ENCODE measurements at places on chromosomes 1 and 21.

DNA sequence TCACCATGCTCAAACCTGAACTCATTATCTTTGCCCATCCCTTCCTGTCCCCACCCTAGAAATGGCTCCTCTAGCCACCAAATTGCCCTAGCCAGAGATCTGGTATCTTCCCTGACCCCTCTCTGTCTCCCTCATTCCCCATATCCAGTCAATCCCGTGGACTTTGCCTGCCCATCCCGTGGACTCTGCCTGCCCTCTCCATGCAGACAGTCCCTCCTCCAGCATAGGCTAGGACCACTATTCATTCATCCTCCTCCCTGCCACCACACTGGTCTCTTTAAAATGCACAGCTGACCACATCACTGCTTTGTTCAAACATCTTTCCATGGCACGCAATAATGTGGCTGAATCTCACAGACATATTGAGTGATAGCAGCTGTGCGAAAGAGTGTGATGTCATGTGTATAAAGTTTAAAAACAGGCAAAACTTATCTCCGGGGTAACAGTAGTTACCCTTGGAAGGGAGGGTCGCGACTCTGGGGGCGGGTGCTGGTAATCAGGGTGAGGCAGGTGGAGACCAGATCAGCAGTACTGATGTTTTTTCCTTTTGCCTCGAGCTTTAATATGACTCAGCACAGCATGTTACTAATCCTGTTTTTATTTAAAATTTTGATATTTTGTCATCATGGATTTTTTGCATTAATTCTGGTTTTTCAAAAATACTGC is 4.8 kb upstream of the SLC2A1 start:
- no peak for DNase-seq

DNA sequence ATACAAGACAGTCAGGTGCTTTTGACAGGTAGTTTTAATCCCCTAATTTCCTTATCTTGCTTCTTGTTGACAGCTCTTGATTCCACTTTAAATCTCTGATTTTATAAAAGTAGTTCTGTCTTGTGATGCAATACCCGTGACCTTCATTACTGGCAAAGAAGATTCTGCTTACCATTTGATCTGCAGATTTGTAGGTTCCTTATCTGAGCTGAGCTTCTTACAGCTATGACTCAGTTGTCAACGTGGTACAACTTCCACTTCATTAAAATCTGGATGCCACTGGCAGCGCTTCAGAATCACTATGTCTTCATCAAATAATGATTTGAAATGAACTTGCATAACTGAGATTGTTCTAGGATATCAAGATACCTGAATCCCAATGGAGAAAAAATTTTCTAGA is 543.6 kb upstream of the B3GALT2 start:
- peak; percentile 31 for DNase-seq

DNA sequence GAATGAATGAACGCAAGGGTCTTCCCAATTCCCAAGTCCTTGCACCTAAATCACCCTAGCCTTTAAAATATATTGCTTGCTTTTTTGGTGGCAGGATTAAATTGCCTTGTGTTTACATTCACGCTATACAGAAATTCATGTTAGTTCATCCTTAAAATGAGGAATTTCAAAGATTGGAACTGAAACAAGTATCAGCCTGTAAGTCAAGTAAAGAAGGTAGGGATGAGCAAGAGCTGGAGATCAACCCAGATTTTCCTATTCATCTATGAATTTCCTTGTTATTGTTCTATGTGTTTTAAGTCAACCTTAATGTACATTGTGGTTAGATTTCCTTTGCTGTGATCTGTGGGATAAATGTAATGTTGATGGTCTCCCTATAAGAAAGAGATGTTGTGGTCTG is 248.2 kb downstream of the NFIA start:
- DNase-seq, result no peak

GRCh38 chr1:155529929-155530328 is 32.7 kb downstream of the ASH1L start:
- DNase-seq, result no peak

- DNase-seq, result no peak
These were observed 18.2 kb downstream of the C1orf87 start for GRCh38 chr1:60055336-60055735.

GRCh38 chr1:180309338-180309737 is 79.3 kb downstream of the LHX4 start:
- DNase-seq, result no peak

- DNase-seq, result peak; percentile 47
These were observed 12.2 kb downstream of the SDCCAG8 start for GRCh38 chr1:243267914-243268653.

- no peak for DNase-seq
These were observed 132.5 kb downstream of the ZNF326 start for GRCh38 chr1:90127288-90127953.

GRCh38 chr1:202241376-202242079 is 47.9 kb downstream of the LGR6 start:
- DNase-seq, result no peak

DNA sequence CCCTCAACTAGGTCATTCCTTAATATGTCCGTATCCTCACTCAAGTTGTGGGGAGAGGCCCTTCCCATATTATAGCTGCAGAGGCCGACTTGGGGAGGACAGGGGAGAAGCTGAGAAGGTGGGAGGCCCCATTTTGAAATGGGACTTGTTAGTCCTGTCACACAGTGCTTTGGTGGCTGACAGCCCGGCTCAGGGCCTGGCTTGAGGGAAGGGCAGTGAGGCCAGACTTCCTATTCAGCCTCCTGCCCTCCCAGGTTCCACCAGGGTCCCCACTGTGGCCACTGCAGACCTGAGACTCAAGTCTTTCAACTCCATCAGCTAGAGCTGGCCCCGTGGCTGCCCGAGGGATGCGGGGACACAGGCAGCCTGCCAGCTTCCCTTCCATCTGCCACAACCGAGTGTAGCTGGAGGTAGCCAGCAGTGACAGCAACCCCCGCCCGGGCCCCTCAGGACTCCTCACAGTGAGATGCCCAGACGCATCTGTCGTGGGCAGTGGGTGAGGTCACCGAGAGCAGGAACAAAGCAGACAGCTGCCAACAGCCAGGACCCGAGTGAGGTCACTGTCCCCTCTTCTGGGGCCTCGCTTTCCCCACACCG is 36.9 kb downstream of the SIM2 start:
- DNase-seq, result no peak

Measured in NCI-H460 (cell line).